ENCODE measurements at places on chromosomes 5 and 9. TPM values are rescaled to one million over a fixed set of nuclear protein-coding genes. Genes with fewer than 3 reads are reported as not detected.

SH3RF2 gene
- total RNA-seq = 0.66 TPM

TAF11L10 gene
- not detected for total RNA-seq

FRRS1L gene
- total RNA-seq = 3.2 TPM

FIBCD1 gene
- total RNA-seq = not detected

ZFP2 gene
- 5.4 TPM for total RNA-seq

DNA sequence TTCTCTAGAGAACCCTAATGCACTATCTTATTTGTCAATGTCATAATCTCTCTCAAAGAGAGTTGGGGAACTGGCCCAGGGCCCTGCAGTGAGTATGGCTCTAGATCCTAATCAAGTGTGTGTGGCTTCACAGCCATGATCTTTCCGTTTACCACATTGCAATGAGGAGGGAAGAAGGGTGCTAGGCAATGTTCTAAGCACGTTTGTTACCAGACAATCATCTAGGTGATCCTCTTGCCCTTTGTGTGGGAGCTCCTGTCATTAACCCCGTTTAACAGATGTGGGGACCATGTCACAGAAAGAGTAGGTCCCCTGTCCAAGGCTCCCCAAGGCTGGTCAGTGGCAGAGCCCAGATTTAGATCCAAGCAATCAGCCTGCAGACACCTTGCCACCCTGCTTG lies 128.2 kb upstream of the IRX4 start:
- no peaks in the 10 kb centered on the region for H3K27me3 ChIP-seq
- no peak overlapping the region for H3K4me3 ChIP-seq
- no peaks in the 10 kb centered on the region for H3K36me3 ChIP-seq
- H3K4me1 ChIP-seq = peaks cover 5% of the 10 kb centered on the region
- DNase-seq = no peak

DNA sequence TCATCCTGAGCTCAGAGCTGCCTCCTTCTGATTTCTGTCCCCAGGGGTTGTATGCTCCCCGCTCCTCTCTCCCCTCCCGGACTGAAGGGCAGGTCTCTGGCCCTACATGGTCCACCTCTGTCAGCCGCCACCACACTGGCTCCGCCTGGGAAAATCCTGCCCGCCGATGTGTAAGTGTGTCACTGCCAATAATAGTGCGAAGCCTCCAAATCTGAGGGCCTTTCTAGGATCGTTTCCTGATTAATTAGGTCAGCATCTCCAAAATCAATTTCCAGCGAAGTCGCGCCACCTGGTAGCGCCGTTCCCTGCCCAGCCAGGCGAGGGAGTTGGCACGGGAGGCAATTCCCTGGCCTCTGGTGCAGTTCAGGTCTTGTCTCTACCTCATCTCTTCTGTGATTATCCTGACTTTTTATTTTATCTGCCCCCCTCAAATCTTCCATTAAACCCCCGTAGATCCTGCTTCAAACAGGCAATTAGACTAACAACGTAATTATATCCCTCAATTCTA lies 73.5 kb downstream of the ZNF618 start:
- H3K27ac ChIP-seq = no peak overlapping the region
- no peak overlapping the region for H3K4me3 ChIP-seq
- peaks cover 3% of the 10 kb centered on the region for H3K4me1 ChIP-seq

- no peaks in the 10 kb centered on the region for H3K27me3 ChIP-seq
- no peaks in the 10 kb centered on the region for H3K36me3 ChIP-seq
- no peak overlapping the region for H3K4me3 ChIP-seq
- H3K4me1 ChIP-seq = no peaks in the 10 kb centered on the region
- H3K27ac ChIP-seq = no peak overlapping the region
These were observed 590.5 kb downstream of the CCDC171 start for GRCh38 chr9:16143310-16143709.

- no peaks in the 10 kb centered on the region for H3K36me3 ChIP-seq
- H3K4me3 ChIP-seq = no peak overlapping the region
- no peaks in the 10 kb centered on the region for H3K27me3 ChIP-seq
- no peaks in the 10 kb centered on the region for H3K4me1 ChIP-seq
- H3K27ac ChIP-seq = no peak overlapping the region
These were observed 156.4 kb downstream of the TENT4A start for GRCh38 chr5:6869677-6870076.

GRCh38 chr9:68808338-68808890 lies 103.4 kb downstream of the PIP5K1B start:
- H3K4me3 ChIP-seq = no peak overlapping the region
- H3K27ac ChIP-seq = no peak overlapping the region
